ENCODE measurements at places on chromosomes 12 and 14. TPM values are rescaled to one million over a fixed set of nuclear protein-coding genes. Genes with fewer than 3 reads are reported as not detected.

The CTSG gene
- total RNA-seq = not detected

DNA sequence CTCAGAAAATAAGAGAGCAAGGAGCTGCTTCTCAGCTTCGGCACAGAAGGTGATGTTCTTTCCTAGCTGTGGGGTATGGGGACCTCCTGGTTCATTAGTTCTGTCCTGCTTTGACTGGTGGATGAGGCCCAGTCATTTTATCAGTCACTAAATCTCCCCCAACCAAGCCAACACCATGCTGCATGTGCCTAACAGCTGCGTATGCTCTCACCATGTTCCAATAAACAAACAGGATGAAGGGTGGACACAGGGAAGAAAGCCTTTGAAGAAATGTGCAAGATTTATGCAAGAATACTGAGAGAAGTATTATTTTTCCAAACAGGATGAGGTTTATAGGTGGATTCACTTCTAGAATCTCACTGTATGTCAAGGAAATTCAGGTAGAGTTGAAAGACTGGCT lies 156.2 kb downstream of the TMEM132C start:
- no peak for DNase-seq
- no peaks in the 10 kb centered on the region for H3K36me3 ChIP-seq
- no peak overlapping the region for H3K4me3 ChIP-seq

The SPTSSA gene
- total RNA-seq = 20.9 TPM

The PSMA3 gene
- 375 TPM for total RNA-seq

DNA sequence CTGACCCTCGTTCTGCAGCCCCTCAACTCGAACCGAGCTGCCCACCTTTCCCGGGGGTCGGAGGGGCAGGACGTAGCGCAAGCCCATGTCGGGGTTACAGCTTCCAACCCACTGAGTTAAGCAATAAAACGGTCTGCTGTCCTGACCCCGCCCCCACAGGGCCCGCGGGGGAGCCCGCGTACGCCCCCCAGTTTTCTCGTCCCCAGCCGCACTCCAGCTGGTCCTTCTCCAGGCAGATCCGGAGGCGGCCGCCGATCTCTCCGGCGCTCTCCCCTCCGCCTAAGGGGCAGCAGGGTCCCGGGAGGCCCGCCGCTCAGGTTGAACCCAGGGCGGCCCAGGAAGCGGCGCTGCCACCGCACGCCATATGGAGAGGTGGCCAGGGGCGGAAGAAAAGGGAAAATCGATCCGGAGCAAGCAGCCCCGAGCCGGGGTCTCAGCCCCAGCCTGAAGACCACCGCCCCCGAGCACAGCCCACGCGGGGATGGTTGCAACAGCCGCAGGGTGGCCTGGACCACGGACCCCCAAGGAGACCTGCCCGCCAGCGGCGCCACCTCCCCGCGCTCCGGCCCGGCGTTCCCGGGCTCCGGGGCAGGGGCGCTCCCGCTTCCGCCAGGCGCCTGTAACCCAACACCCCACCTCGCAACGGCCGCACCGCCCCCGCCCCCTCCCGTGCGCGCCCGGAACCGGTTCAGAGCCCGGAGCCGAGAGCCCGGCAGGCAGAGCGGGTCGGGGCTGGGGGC lies 760 bp downstream of the ACTN1 start:
- H3K27ac ChIP-seq = peak overlapping the region; percentile 96
- H3K27me3 ChIP-seq = no peaks in the 10 kb centered on the region
- H3K36me3 ChIP-seq = peaks cover 11% of the 10 kb centered on the region
- peaks cover 13% of the 10 kb centered on the region for H3K4me1 ChIP-seq

The SCFD1 gene
- total RNA-seq = 53.1 TPM

The FERMT2 gene
- total RNA-seq = 38.3 TPM

The PTCSC3 gene
- not detected for total RNA-seq
